ENCODE measurements at places on chromosomes 4 and X.

DNA sequence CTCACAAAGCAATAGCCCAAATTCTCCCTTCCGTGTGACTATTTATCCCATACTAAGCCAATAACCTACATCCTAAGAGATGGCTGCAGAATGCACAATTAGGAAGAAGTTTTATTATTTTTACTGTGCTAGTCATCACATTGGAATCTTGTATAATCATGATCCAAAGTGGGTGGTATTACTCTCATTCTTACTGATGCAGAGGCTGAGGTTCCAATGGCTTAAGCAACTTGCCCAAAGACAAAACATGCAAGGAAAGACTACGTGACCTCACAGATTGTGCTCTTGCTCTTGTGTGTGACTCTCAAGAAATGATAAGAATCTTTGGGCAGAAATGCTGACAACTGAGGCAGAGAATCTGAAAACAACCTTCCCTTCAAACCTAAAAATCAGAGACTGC lies 212.2 kb downstream of the LDB2 start:
- no peak for DNase-seq

GRCh38 chrX:120463241-120463640 lies 5.9 kb downstream of the LAMP2 start:
- DNase-seq, result no peak

GRCh38 chrX:19368576-19368975 lies 24.8 kb downstream of the PDHA1 start:
- no peak for DNase-seq

DNA sequence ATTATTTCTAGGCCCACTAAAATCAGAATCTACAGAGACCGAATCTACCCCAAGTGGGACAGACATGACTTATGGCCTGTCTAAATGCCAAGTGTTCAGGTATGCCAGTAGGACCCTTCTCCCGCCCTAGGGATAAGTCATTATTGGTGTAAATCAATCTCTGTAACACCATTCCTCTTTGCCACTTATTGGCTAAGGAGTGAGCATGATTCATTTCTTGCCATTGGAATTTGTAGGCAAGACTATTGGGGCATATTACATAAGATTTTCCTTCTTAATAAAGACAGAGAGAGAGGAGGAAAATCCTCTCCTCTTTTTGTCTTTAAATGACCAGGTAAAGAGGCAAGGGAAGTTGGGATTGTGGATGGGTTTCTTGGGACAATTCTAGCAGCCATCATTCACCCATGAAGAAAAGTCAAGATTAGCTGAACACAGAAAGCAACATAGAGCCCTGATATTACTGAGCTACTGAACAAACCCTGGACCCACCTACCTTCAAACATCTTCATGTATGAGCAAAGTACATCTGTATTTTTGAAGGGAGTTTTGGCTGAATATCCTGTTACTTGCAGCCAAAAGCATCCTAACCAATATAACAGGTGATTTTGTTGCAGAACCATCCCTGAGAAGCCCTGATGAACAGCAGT lies 2.6 kb downstream of the SLC9B2 start:
- DNase-seq, result no peak

GRCh38 chr4:186095406-186095805 lies 9.1 kb upstream of the FAM149A start:
- no peak for DNase-seq

- DNase-seq, result no peak
Observed at GRCh38 chr4:3391422-3391821, 50.3 kb upstream of the HGFAC start.

GRCh38 chr4:145909281-145909715 lies 29.3 kb downstream of the ZNF827 start:
- DNase-seq, result no peak

GRCh38 chr4:84907145-84907544 lies 59.3 kb downstream of the WDFY3 start:
- DNase-seq, result no peak

DNA sequence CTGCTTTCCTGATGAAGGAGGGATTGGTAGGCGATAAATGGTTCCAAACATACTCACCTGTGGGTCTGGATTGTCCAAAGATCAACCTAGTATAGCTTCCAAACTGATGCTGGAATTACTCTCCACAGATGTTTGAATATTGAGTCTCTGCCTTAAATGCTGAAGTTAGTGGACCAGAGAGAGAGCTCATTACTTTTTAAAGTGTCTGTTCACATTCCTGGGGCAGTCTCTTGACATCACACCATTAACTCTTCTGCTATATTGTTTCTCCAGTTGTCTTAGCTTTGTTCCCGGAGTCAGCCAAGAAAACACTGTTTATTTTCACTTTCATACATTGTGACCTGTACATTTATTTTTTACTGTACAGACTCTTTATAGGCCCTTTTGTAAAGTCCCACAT lies 35.4 kb downstream of the ARHGEF38 start:
- no peak for DNase-seq

DNA sequence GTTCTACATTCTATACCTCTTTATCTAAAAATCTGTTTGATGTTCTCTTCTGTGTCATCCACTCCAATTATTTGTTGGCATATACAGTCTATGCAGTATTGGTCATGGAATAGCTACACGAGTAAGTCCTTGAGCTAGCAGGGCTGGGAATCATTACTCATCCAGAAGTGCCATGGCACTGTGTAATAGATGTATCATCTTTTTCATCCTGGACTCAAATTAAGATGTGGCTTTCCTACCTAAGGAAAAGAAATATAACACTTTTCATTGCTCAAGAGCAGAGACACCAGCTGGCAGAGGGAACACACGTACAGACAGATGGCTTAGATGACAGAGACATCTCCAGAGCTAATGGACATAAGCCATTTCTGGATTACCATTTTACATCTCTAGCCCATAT lies 159.8 kb downstream of the FAM13A start:
- DNase-seq, result no peak

- no peak for DNase-seq
Observed at GRCh38 chr4:110055158-110055768, 142.6 kb downstream of the EGF start.

GRCh38 chrX:30822068-30822681 lies 66.9 kb downstream of the TAB3 start:
- DNase-seq, result no peak

DNA sequence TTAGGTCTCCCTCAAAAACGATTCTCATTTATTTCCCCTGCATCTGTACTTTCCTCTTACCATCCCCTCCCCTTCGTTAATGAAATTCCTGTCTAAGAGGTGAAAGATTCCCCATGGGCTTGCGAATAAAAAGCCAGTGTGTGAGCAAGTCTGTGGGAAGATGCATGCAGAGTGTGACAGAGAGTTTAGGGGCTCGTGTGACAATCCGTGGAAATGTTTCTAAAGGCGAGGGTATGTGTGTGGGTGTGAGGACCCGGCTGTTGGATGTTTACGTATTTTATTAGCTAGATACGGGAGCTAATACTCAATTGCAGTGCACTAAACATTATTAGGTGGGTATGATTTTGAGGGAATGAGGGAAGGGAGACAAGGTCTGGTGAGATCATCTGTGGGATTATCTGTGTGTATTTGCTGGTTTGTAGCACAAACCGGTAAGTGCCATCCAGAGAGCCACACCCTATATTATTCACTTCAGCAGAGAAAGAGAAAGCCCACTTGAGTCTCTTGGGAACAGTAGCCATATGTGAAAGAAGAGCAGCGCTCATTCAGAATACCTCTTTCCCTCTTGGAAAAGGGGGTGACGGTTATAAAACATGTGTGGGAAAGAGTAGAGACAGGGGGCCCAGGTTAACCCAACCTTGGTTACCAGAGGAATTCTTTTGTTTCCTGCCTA lies 893 bp upstream of the HOPX start:
- no peak for DNase-seq

DNA sequence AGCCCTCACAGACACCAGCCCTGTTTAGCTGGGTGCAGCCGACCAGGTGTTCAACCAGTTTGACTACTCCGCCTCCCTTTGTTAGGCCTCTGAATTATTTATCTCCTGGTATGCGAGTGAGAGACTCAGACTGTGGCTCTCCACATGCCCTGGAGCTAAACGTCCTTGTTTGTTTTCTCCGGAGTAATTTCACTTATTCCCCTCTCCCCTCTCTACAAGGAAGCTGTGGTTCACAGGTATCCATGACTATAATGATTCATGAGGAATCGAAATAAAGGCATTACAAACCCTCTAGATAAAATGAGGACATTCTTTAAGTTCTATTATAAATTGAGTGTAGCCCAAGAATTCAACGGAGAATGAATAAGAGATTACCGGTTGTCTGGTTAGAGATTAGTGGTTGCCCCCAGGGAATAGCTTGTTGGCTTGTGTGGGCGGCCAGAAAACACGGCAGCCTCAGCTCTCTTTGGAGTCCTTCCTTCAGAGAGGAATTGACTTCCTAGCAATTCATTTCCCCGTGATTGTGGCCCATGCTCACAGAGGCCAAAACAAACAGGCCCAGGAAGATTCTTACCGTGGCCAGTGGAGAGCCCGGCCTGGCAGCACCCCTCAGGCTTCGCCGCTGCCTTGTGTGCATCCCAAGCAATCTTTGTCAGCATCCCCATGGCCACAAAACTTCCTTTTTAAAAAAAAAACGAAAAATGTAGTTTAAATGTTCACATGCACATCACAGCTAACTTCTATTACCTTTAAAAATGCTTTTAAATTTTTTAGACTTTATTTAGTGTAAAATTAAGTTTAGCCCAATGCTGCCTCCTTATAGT lies 60.2 kb upstream of the CBR4 start:
- no peak for DNase-seq

- no peak for DNase-seq
Observed at GRCh38 chr4:48248559-48248953, 21.1 kb downstream of the TEC start.

DNA sequence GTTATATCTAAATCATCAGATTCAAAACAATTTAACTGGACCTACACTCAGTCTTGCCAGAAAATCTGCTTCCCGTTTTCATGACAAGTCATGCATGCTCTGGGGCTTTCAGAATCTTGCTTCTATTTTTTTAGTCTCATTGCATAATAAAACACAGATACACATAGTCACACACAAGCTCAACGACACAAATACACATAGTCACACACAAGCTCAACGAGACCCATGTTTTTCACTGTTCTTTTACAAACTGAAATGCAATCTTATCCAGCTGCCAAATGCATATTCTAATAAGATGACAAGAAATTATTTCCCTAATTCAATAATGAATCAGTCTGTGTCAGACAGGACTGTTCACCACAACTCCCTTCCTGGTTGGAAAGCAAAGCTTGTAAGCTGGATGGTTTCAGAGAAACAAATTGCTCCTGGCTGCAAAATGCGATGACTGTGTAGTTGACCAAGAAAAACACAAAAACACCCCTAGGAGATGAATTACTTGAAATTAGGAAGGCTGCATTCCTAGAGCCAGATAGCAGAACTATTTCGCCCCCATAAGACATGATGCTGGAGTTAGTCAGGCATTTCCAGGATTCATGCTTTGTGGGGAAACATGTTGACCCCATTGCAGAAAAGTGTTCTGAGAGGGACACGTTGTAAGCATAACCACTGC lies 208.7 kb downstream of the CHIC2 start:
- no peak for DNase-seq

DNA sequence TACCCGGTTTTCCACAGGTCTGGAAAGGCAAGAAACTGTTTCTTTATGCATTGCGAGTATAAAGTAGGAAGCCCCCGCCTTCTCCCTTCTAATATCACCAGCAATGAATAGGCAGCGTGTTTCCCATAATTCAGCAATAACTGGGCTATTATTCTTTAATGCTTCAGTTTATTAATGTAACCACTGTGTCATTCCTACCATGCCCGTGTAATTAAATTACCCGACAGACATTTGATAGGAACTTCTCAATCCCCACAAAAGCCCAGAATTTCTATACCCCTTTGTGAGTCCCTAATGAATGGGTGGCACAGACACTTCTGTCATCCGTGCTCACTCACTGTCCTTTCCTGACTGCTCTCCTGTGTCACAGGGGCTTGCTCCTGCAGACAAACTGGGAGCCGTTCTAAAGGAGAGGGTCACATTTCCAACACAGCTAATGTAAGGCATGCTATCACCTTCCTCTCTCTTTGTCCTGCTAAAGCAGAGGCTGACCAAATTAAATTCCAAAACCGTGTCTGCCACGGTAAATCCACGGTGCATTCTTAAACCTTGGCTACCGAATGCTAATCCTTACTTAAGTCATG lies 108.5 kb upstream of the MID1 start:
- no peak for DNase-seq

- no peak for DNase-seq
Observed at GRCh38 chr4:76074993-76075600, 588 bp downstream of the ART3 start.

DNA sequence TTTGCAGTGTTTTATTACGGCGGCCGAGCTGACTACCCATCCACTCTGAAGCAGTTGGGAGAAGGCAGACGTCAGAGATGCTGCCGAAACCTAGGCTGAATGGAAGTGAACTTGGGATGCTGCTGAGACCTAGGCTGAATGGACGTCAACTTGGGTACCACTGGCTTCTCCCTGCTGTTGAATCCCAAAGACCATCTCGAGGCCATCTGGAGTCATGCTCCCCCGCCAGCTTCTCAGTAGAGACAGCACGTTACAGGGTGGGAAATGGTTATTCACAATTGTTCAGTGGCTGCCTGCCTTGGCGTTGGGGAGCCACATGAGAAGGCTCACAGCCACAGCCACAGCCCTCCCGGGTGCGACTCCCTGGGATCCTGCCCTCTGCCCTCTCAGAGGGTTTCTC lies 40.9 kb downstream of the P2RY8 start:
- DNase-seq, result no peak

- no peak for DNase-seq
Observed at GRCh38 chr4:27123769-27124124, 263.1 kb downstream of the STIM2 start.

- DNase-seq, result no peak
Observed at GRCh38 chr4:166104623-166105022, 231.6 kb downstream of the TLL1 start.

DNA sequence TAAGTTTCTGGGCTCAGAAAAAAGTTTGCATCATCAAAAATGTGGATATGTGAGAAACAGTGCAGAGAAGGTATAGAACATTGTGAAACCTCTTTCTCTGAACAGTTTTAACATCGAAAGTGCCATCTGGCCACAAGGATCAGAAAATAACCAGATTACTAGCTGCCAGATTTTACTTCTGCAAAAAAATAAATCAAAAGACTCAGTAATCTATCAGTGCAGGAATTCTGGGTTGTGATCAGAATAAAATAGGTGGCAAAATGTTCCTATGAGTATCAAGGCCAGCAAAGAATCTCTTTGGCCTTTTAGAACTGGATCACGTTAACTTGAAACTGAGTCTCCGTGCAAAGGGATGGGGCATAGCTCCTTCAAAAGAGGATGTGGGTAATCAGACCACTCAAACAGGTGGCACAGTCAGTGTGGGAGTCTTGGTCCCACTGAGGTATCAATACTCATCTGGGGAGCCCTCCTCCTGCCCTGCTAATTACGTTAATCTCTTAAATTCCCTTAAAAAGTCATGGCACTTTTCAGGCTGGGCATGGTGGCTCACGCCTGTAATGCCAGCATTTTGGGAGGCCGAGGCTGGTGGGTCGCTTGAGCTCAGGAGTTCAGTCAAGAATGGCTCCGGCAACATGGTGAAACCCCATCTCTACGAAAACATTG lies 26.7 kb upstream of the RBM47 start:
- no peak for DNase-seq

DNA sequence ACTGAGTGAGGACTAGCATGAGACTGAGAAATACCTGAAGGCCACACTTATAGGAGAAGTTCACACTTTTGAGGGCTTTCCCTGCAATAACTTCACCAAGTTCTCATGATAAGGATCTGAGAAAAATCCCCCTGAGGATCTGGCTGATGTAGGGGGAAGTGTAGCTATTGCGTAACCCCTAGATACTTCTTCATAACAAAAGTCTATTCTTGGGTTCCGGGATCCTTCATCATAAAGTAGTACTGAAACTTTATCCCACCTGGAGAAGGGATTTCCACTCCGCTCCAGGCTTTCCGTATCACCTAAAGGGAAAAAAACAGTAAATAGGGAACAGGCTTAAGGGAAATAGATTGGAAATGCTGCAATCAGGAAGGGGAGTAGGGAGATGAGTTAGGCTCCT lies 13.3 kb downstream of the USP27X start:
- no peak for DNase-seq

Data from activated CD8-positive, alpha-beta memory T cell treated with anti-CD3 and anti-CD28 coated beads for 48 hours (primary cell).